A549 treated with ZK216348 at 1 μM for 4 hours (cell line): ENCODE measurements at places on chromosomes 16 and 17. TPM values are rescaled to one million over a fixed set of nuclear protein-coding genes. Genes with fewer than 3 reads are reported as not detected.

Gene LITAFD
- total RNA-seq: not detected in 5 replicates

Gene MT1A
- 16.3 to 25.0 TPM (median 19.6 TPM) in 5 replicates for total RNA-seq

Gene ENPP7
- total RNA-seq: not detected in 5 replicates

Gene CCL8
- total RNA-seq: not detected in 5 replicates

Gene RASL10B
- total RNA-seq: 0.12 to 0.15 TPM (median 0.14 TPM) in 4 of 5 replicates, not detected in the other

Gene CD300LB
- 0.11 TPM in 1 of 5 replicates, not detected in the others for total RNA-seq

Gene KRT24
- total RNA-seq: not detected in 5 replicates

Gene SCNN1G
- 0.37 to 0.56 TPM (median 0.52 TPM) in 5 replicates for total RNA-seq

Gene ANKRD40CL
- total RNA-seq: not detected in 5 replicates

Gene CETP
- not detected in 5 replicates for total RNA-seq

Gene GNG13
- not detected in 5 replicates for total RNA-seq

Gene TAC4
- total RNA-seq: not detected in 5 replicates

Gene LPCAT2
- 4.1 to 9.1 TPM (median 6.5 TPM) in 5 replicates for total RNA-seq

Gene SLFN13
- total RNA-seq: 2.2 to 5.8 TPM (median 5.0 TPM) in 5 replicates

Gene C17orf50
- 0.38 to 0.56 TPM in 2 of 5 replicates, not detected in the others for total RNA-seq

Gene CRYBA1
- not detected in 5 replicates for total RNA-seq

Gene NETO2
- 81.1 to 100 TPM (median 87.2 TPM) in 5 replicates for total RNA-seq

Gene BRIP1
- total RNA-seq: 2.3 to 4.8 TPM (median 3.8 TPM) in 5 replicates

Gene DYNLRB2
- 0.69 to 0.93 TPM in 2 of 5 replicates, not detected in the others for total RNA-seq

Gene PABPN1L
- not detected in 5 replicates for total RNA-seq

Gene MAP1LC3B
- 71.7 to 115 TPM (median 78.5 TPM) in 5 replicates for total RNA-seq

Gene PTGES3L
- total RNA-seq: 0.69 to 1.2 TPM (median 0.74 TPM) in 5 replicates

Gene SLC13A2
- 0.08 to 0.20 TPM (median 0.16 TPM) in 5 replicates for total RNA-seq

Gene TRPV2
- 0.13 to 0.86 TPM (median 0.40 TPM) in 4 of 5 replicates, not detected in the other for total RNA-seq

Gene KRT17
- 0.92 to 1.7 TPM (median 1.0 TPM) in 5 replicates for total RNA-seq

Gene ZNF624
- total RNA-seq: 1.0 to 2.3 TPM (median 2.0 TPM) in 5 replicates

Gene COQ9
- 32.9 to 54.5 TPM (median 50.9 TPM) in 5 replicates for total RNA-seq

Gene ZNF764
- 3.1 to 7.0 TPM (median 5.5 TPM) in 5 replicates for total RNA-seq

Gene CHP2
- total RNA-seq: not detected in 5 replicates

Gene TP53TG3
- 0.39 to 0.70 TPM (median 0.55 TPM) in 3 of 5 replicates, not detected in the others for total RNA-seq

Gene TGFB1I1
- 37.2 to 57.8 TPM (median 42.0 TPM) in 5 replicates for total RNA-seq

Gene GUCY2D
- total RNA-seq: not detected in 5 replicates

Gene P2RX1
- total RNA-seq: 0.05 TPM in 1 of 5 replicates, not detected in the others
